T-cell (primary cell): ENCODE measurements at places on chromosomes 3 and 15. TPM values are rescaled to one million over a fixed set of nuclear protein-coding genes. Genes with fewer than 3 reads are reported as not detected.

DNA sequence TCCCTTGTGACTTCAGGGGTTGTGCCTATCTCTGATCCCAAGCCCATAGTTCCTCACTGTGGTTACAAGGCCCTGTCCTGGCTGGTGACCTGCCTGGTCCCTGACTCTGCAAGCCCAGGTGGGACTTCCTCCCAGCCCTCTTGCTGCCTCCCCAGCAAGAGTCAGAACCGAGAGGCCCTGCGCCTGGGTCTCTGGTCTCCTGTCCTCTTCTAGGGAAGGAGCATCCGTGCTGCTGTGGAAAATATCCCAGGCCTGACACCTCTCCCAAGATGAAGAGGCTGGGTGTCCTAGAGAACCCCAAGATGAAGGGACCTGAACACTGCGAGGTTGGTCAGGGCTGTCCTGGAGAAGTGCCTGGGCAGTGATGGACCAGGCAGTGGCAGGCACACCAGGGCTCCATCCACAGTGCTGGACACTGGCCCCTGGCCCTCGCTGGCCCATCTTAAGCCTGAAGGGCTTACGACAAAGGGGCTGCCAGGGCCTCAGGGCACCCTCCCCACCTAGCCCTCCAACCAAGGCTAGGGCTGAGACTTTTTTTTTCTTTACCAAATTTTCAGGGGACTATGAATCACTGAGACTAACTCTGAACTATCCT is 32.7 kb downstream of the PTH1R start:
- no peak for DNase-seq

DNA sequence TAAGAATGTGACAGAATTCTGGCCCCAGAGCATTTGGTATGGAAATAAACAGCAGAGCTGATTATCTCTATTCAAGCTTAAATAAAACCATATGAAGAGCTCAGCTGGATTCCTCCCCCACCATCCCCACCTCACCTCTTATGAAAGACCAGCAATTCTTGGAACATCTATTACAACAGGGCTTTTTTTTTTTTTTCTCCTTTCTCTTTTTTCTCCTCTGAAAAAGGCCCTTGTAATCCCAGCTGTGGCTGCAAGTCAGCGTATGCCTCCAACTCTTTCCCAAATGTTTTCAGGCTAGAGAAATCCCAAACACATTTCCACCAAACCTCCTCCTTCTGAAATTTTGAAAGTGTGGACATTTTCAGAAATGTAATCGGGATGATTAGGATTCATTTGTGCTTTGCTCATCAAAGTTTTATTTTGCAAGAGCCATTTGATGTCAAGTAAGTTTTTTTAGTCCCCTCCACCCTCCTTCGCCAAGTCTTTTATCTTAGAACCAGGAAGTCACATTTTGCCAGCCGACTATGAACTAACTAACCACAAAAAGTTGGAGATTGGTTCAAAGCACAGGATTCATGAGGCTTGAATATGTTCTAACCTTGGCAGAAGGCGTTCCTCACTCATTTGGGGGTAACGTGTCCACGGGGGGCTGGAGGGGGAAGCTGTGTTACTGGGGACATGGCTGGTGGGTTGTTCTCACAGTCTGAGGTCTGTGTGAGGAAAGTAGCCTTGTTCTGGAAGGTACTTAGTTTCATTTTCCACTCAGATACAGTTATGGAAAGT is 142.0 kb upstream of the PDZRN3 start:
- no peak for DNase-seq

DNA sequence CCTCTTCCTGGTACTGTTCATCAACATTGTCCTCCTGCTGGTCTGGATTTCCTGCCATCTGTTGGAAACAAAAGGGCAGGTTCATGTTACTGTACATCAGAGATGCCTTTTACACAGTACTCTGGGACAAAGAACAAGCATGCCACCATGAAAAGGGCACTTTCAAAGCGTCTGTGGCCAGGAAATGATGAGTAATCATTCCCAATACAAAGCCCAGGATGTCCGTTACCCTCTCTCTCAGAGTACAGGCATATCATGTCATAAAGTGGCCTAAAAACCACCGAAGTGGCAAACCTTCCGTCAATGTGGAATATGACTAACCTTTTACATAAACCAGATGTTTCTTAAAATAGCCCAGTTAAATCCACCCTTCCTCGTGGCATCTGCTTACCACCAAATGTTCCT is 71.2 kb downstream of the GOLIM4 start:
- DNase-seq, result no peak

- DNase-seq, result no peak
Observed at GRCh38 chr3:57085211-57085610, 24.7 kb downstream of the SPATA12 start.

- no peak for DNase-seq
Observed at GRCh38 chr15:79950247-79950646, 20.7 kb downstream of the BCL2A1 start.

- no peak for DNase-seq
Observed at GRCh38 chr3:81923038-81923437, 161.6 kb upstream of the GBE1 start.

- no peak for DNase-seq
Observed at GRCh38 chr3:5055357-5056110, 66.6 kb upstream of the ARL8B start.

DNA sequence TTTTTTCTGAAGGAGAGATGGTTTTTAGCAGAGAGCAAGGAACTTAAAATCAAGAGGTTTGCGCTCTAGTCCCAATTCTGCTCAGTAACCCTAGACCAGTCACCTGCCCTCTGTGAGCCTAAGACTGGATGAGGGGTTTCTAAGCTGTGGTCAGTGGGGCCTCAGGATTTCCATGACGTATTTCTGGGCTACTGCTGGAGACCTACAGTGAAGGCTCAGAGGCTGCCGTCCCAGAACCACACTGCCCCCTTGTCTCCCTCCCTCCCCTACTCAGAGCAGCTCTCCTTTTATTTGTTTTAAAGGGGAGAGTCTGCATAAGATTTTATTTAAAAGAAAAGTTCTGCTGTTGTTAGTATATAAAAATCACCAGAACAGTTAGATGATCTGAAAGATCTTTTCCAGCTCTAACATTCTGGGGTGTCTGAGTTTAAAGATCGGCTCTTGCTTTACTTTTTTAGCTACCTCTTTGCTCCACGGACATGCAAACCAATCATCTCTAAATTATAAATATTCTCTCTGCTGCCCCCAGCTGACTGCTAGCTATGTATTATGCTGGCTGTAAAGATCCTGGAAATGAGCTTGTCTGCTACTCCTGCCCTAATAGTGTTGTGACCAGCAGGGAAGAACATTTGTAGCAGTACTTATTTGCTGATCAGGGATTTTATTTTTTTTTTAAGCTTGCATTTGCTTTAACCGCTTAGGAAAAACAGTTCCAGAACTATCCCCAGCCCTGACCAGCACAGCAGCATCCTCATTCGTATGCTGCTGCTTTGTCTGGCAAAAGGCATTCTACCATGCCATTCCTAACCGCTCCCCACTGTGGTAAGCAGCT is 28.6 kb upstream of the NDUFB4 start:
- no peak for DNase-seq

- DNase-seq, result no peak
Observed at GRCh38 chr15:69610277-69610676, 157.7 kb downstream of the RPLP1 start.

GRCh38 chr3:183987000-183987600 is 30.6 kb downstream of the ABCC5 start:
- DNase-seq, result no peak

DNA sequence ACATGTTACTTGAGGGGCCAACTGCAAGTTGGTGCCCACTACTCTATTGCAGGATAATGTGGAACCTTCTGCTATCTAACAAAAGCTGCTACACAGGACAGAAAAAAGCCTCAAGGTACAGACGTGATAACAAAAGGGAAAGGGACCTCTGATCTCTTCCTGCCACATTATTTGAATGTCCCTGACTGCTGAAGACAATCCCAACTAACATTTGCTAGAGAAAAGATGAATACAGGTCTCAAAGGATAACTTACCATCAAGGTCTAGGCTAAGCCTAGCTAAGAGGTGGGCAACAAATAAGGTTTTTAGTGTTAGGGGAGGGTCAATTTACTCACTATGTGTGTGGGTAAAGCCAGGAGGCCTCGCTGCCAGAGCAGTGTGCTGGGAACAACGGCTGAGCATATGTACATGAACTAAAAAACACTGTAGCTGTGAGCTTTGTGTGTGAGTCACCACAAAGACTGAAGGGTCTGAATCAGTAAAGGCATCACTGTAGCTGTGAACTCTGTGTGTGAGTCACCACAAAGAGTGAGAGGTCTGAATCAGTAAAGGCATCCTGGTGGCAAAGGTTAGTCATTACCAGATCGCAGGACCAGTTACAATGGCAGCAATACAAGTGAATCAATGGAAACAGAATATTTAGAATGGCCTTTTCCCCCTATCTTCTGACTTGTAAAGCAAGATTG is 111.7 kb downstream of the LMLN start:
- no peak for DNase-seq

- no peak for DNase-seq
Observed at GRCh38 chr3:186571644-186572013, 1.1 kb downstream of the DNAJB11 start.

- no peak for DNase-seq
Observed at GRCh38 chr3:153666991-153667740, 454.0 kb upstream of the ARHGEF26 start.

- DNase-seq, result no peak
Observed at GRCh38 chr3:55440104-55440708, 46.9 kb downstream of the WNT5A start.

- DNase-seq, result no peak
Observed at GRCh38 chr3:43043793-43044192, 62.1 kb downstream of the POMGNT2 start.

- no peak for DNase-seq
Observed at GRCh38 chr15:25619761-25620160, 180.9 kb upstream of the UBE3A start.

GRCh38 chr15:27744641-27745040 is 354.5 kb downstream of the OCA2 start:
- no peak for DNase-seq

- no peak for DNase-seq
Observed at GRCh38 chr15:76208084-76208785, 103.0 kb downstream of the ETFA start.

DNA sequence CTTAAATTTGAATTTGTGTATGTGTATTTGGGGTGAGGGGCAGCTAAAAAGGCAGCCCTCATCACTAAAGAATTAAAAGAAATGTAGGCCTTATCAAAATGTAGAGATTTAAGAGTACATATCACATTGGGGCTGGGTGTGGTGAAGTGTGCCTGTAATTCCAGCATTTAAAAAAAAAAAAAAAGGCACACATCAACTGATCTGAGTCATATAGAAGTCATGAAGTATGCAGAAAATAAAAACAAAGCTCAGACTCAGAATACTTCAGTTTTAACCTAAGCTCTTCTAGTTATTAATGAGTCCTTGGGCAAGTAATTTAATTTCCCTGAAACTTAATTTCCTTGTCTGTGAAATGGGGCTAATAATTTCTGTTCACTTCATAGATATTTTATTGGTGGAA is 31.6 kb downstream of the SLC24A1 start:
- no peak for DNase-seq

GRCh38 chr3:48303021-48303420 is 30.4 kb downstream of the SPINK8 start:
- DNase-seq, result no peak

GRCh38 chr3:194075802-194076460 is 60.0 kb upstream of the HES1 start:
- DNase-seq, result no peak

Gene DENND6A
- 35.6 TPM for total RNA-seq

Gene SCN5A
- total RNA-seq, result 0.12 TPM

Gene KLHL40
- not detected for total RNA-seq

Gene HDC
- not detected for total RNA-seq

Gene TAGLN3
- total RNA-seq, result not detected

Gene SCN11A
- 0.07 TPM for total RNA-seq
